ENCODE measurements at places on chromosomes 7 and 10.

DNA sequence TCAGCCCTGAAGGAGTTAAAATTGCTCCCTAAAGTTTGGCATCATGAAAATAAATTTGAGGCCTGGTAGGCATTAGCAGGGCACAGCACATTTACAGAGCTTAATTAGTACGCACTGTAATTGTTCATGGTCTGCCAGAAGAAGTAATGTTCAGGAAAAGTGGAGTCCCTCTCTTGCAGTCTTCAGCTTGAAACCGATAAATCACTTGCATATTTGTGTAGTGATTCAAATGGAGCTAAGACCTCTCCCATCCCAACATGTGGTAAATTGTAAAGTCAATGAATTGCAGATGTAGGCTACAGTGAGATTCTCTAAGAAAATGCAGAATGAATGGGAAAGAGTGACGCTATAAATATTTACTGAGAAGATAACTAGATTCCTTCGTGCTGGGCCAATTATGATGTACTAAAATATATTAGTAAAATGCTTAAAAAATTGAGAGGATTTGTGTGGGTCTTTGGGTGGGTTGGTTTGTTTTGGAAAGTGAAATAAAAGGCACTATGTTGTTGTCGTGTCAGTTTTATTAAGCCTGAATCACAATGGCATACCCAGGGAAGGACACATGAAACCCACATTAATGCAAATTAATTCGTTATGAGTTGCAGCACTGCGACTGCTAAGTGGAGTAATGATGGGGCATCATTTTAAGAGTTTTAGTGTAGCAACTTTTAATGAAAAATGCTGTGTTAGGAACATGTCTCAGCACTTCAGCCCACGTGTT is 8.4 kb downstream of the TCF7L2 start:
- DNase-seq: no peak

DNA sequence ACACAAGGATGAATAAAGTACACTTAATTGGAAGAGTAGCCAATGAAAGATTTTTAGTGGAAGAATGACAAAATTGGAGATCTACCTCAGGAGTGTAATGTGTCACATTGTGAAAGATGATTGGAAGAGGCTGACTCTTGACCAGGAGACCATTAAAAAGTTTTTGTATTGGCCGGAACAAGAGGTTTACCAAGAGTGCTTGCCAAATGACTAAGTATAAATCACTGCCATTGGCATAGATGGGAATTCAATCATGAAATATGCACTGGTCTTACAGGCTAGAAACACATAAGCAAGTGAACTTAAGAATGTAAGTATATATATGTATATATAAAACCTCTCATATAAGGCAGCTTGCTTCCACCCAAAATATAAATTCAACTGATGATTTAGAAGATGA is 58.7 kb upstream of the TFEC start:
- DNase-seq: no peak

DNA sequence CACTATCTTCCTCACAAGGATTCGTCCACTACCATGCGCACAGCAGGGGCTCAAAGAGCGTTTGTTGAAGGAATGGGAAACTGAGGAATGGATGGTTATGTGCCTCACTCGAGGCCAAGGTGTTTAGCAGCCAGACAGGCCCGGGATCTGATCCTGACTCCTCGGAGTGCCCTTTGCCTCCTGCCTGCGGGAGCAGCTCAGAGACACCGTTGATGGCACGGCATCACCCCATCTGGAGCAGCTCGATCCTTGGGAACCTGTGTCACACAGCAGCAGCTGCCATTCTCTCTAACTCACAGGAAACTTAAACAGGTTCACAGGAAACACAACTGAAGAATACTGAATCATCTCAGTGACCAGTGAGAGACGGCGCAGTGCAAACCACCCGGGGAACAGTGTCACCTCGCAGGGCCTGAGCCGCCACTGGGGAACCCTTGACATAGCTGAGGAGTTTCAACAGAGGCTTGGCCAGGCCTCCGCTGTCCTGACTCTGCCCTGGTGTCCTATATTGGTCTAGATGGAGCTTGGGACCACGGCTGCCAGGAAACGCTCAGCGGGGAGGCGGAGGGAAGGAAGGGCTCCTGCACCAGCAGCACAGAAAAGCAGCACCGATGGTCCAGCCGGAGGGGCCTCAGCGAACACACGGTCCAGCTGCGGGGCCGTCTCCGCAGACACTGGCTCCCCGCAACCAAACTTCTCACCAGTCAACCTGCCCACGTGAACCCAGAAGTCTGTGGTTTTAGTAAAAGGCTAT is 169.4 kb downstream of the ADARB2 start:
- no peak for DNase-seq

GRCh38 chr10:28241741-28242399 is 61.0 kb downstream of the MPP7 start:
- peak; percentile 56 for DNase-seq

GRCh38 chr7:18003286-18003994 is 24.2 kb downstream of the PRPS1L1 start:
- DNase-seq: no peak

DNA sequence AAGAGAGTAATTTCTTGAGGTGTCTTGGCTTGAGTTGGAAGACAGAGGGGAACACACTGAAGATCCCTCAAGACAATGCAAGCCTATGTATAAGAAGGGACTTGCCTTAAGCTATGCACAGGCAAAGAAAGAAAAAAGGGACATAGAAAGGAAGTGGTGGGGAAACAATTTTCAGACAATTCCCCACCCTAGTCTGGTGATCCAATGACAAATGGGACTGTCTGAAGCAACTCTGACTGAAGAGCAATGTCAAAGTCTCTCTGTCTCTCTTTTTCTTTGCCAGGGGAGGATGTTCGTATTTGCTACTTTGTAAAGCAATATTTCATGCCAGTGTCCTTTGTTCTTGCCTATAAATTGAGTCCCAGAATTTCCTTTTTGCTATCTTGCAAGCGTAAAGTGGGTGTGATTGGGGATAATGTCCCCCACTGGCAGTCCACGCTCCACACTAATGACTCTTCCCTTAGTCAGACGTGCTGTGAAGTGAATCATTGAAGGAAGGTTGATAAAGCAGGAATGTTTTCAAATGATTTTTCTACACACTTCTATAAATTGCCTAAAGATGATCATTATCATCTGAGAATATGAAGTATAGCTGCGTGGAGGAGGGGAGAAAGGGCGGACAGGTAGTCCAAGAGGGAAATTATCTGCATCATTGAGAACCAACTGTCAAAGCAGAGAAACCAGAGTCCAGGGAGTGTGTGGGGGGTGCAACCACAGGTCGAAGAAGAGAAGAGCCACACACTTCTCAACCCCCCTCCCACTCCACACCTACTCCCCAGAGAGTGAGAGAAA is 243.8 kb upstream of the ETV1 start:
- no peak for DNase-seq

All from LoVo (cell line).